ENCODE measurements at places on chromosomes 16 and 17.

DNA sequence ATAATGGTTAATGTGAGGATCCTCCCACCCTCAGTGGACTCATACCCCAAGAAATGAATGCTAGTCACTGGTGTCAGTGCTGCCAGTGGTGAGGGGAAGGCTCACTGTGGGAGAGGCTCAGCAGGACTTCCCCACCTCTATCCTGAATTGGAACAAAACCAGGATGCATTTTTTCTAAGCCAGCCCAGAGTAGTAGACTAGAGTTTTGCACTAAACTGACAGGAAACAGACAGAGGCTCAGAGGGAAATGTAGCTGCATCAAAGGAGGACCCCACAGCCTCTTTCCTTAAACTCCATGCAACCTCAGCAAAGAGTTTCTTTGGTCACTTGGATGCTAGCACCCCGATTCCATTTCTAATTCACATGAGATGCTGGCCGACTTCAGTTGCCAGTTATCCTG, 10.7 kb upstream of the SKAP1 start:
- no peak for DNase-seq

DNA sequence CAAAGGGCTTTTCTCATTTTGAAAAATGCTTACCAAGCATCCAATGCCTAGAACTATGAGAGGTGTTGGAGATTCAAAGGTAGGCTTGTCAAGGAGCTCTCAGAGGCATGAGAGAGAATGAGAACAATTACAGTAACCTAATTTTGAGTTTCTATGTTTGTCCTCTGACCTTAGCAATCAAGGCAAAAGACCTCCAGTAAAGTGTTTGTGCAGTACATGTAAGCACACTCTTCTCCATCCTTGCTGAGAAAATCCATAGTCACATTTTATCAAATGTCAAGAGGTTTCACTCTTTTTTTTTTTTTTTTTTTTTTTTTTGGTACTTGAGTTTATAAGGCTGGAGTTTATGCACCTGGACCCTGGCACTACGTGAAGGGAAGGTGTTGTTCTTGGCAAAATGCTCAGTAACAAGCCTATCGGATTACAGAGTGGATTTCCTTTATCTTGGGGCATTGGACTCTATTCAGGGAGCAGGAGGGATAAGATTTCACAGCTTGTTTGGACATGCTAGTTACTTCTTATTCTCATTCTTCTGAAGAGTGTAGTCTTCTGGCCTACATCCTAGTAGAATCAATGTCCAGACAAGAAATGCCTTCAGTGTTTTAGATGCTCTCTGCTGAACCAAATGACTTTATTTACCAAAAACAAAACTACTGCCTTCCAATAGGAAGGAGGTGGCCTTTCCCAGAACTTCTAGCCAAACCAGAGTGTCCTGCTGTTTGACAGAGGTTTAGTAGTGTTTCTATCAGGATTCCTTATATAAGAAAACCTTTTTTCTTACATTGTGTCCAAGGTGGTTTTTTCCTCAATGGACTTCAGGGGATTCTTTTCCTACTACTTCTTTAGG, 21.9 kb downstream of the KCNJ2 start:
- no peak for DNase-seq

DNA sequence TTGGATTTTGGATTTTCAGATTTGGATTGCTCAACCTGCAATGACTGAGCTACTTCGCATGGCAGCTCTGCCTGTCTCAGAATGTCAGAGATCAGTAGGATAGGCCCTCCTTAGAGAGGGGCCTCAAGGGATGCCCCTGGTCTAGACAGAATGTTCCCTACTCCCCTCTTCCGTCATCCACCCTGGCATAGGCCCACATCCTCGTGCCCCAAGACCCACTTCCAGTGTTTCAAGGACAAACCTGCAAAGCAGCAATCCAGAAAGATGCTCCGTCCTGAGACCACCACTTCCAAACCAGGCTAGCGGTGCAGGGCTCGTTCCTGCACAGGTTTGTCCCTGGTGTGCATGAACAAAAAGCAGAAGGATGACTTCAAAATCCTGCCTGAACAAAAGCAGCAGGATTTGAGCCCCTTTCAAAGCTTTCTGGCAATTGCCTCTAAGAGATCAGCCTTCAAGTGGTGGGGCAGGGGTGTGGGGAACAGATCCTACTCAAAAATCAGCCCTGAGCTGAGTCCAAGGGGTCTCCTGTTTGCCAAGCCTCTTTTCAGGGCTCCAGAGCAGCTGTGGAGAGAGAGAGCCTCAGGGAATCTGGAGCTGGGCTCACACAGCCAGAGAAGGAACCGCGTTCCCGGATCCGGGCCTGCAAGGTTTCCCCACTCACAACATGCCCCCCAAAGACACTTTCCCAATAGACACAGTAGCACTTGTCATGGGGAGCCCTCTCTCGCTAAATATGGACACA, 121.1 kb downstream of the SOCS1 start:
- no peak for DNase-seq

DNA sequence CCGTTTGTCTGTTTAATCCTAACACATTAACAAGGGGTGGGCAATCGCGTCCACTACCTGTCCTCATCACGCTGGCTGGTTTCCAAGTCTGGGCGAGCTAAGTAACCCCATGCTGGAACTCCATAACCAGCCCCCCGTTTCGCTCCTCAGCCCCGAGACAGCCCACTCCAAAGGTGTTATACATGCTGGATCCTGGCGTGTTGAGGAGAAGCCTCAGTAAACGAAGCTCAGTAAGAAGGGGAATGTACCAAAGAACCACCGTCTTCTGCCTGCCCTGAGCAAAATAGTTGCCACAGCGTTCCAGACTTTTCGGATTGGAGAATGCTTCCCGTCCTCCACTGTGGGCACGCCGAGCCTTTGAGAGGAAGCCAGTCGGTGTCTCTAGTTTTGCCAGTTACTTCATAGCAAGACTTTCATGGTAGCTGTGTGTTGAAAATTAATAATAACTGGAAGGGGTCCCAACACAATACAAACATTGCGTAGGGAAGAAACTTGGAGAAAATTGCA, 16.1 kb upstream of the C17orf78 start:
- DNase-seq, result no peak

- DNase-seq, result no peak
Measured at GRCh38 chr16:4322121-4323052, 6.5 kb downstream of the GLIS2 start.

DNA sequence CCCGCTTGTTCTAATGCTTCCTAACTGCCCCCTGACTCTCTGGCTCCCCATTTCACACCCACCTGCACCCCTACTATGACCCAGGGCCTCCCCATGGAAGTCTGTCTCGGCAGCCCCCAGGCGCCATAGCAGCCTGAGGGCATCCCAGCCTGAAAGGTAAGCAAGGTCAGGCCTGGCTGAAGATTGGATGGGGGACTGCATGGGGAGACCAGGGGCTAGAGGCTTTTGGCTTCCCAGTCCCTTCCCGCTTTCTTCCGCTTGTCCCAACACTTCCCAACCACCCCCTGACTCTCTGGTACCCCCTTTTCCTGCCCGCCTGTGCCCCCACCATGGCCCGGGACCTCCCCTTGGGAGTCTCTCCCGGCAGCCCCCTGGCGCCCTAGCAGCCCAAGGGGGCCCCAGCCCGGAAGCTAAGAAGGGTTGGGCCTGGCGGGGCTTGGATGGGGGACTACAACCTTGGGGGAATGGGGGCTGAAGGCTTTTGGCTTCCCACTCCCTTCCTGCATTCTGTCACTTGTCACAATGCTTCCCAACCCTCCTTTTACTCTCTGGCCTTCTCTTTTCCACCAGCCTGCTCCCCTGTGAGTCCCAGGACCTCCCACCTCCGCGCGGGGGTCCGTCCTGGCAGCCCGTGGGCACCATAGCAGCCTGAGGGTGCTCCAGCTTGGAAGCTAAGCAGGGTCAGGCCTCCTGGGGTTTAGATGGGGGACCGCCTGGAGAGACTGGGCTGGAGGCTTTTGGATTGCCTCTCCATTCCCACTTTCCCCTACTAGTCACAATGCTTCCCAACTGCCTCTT, 2288.4 kb downstream of the TP53TG3F start:
- DNase-seq, result no peak

DNA sequence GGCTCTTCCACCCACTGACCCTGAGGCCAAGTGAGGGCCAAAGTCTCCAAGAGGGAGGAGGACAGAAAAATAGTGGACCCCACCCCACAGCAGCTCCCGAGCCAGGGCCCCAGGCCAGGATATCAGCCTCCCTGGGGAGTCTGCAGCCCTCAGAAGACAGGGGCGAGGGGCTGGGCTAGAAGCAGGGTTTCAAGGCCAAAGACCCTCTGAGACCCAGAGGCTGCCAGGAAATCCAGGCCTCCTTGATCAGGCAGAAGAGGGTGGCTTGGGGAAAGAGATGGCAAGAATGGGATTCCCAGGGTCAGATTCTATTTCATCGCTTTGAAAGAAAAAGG, 156.1 kb downstream of the ZNF423 start:
- DNase-seq, result no peak

DNA sequence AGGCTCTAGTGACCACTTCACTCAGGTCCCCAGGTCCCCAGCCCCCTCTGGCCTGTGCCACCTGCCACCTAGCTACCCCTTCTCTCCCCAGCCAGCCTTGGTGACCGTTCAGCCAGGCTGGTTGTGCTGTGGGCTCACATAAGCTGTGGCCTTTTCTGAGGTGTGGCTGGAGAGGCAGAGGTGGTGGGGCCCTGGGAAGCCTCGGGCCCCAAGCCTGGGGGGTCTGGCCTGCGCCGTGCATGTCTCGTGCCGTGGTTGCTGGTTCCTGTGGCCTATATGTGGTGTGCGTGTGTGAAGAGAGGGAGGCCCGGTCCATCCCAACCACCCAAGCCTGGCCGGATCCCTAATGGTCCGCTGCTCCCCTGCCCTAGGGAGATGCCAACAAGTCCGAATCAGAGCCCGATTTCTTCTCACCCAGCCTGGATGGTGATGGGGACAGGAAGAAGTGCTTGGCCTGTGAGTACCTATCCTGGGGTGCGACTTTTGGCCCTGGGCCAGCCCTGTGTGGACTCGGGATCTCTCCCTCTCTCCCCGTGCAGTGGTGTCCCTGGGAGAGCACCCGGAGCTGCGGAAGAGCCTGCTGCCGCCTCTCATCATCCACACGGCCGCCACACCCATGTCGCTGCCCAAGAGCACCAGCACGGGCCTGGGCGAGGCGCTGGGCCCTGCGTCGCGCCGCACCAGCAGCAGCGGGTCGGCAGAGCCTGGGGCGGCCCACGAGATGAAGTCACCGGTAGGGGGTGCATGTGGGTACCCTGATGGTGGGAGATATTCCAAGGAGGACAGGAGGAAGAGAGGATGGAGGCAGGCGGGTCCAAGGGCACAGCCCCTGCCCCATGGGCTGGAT, 35.9 kb downstream of the CACNA1G start:
- no peak for DNase-seq

GRCh38 chr16:3173892-3174617, 13.9 kb upstream of the OR1F1 start:
- DNase-seq, result no peak

DNA sequence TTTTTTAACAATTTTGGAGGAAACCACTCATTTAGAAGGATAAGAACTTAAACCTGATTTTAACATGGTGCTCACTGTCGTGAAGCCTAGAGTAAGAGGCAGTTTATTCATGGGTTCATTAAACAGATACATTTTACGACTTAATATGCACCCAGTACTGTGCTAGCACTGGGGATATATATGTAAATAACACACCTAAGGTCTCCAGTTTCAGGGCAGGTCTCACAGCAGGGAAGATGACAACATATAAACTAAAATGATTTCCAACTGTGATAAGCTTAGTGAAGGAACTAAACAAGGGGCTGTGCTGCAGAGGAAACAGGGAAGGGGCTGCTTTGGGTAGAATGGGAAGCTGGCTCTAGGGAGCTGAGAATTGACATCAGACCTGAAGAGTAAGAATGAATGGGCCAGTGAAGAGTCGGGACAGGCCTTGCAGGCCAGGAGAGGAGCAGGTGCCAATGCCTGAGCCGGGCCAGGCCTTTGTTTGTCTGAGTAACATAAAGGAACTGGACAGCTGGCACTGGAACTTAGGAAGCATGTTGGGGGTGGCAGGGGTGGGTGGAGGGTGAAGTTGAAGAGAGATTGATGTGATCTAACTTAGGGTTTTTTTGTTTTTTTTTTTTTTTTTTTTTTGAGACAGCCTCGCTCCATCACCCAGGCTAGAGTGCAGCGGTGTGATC, 12.1 kb downstream of the NT5M start:
- DNase-seq, result no peak

GRCh38 chr17:20203761-20204263, 194.7 kb downstream of the SPECC1 start:
- DNase-seq, result no peak

DNA sequence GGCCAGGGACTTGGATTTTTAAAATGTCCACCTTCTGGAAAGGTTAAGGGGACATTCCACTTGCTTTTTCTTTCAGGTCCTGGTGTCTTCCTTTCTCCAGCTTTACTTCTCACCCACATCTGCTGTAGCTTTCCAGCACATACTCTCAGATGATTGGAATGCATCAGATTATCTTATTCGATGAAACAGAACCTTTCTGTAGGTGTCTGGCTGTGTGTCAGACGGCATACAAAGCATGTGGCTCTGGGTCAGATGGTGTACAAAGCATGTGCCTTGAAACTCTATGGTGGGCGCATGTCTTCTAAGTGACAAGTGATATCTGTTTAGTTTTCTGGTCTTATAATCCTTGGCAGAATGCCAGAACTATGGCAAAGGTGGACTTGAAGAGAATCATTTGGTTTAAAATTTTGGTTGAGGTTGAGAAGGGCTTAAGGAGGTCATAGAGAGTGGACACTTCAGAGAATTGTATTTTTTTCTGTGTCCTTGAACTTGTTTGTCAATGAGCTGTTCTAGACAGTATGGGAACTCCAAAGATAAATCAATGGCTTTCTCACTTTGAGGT, 125.3 kb downstream of the FTO start:
- no peak for DNase-seq

GRCh38 chr17:65994679-65995078, 197.3 kb downstream of the CEP112 start:
- DNase-seq, result no peak

DNA sequence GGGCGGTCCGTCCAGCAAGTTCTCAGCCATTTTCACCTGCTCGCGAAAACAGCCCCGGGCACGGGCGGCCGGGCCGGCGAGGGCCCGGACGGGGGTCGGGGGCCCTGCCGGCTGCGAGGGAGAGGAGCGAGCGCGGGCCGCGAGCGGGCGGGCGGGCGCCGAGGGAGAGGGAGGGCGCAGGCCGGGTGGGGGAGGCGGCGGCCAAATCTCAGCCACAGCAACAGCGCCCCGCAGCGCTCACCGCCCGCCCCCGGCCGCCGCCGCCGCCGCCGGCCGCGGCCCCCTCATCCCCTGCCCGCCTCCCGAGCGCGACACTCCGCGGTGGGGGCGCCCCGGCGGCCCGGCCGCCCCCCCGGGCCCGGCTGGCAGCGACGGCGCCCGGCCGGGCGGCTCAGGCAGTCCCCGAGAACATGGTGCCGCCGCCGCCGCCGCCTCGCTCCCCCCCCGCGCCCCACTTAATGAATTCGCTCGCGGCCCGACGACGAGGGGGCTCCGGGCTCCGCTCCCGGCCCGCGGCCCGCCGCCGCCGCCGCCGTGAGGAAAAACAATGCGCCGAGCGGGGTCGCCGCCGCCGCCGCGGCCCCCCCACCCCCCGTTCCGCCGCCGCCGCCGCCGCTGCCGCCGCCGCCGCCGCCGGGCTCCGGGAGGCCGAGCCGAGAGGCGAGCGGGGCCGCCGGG, 487 bp downstream of the CREBBP start:
- no peak for DNase-seq

GRCh38 chr17:27247071-27247957, 46.6 kb upstream of the WSB1 start:
- DNase-seq, result no peak

- DNase-seq, result no peak
Measured at GRCh38 chr16:11835309-11835708, 16.0 kb downstream of the RSL1D1 start.
